ENCODE measurements at places on chromosomes 7 and 10.
A peak's percentile ranks its signal among the peaks of the same experiment; 100 is the strongest.

- H3K4me3 ChIP-seq, result no peak overlapping the region
- no peaks in the 10 kb centered on the region for H3K27me3 ChIP-seq
- H3K4me1 ChIP-seq, result no peaks in the 10 kb centered on the region
- H3K36me3 ChIP-seq, result no peaks in the 10 kb centered on the region
These were observed 42.3 kb upstream of the FOXI2 start for GRCh38 chr10:127694580-127695193.

GRCh38 chr10:113003052-113003451 lies 53.0 kb downstream of the TCF7L2 start:
- DNase-seq, result no peak
- no peak overlapping the region for H3K4me3 ChIP-seq
- no peak overlapping the region for H3K27ac ChIP-seq
- H3K36me3 ChIP-seq, result no peaks in the 10 kb centered on the region
- H3K27me3 ChIP-seq, result no peaks in the 10 kb centered on the region
- H3K4me1 ChIP-seq, result peaks cover 12% of the 10 kb centered on the region

GRCh38 chr10:124168581-124168980 lies 75.2 kb upstream of the CHST15 start:
- no peak overlapping the region for H3K27ac ChIP-seq
- H3K4me1 ChIP-seq, result no peaks in the 10 kb centered on the region
- no peaks in the 10 kb centered on the region for H3K27me3 ChIP-seq
- H3K4me3 ChIP-seq, result no peak overlapping the region
- no peak for DNase-seq
- H3K36me3 ChIP-seq, result no peaks in the 10 kb centered on the region

GRCh38 chr7:33687625-33688024 lies 217.7 kb upstream of the BMPER start:
- DNase-seq, result no peak
- H3K27me3 ChIP-seq, result no peaks in the 10 kb centered on the region
- no peaks in the 10 kb centered on the region for H3K4me1 ChIP-seq
- H3K36me3 ChIP-seq, result no peaks in the 10 kb centered on the region

DNA sequence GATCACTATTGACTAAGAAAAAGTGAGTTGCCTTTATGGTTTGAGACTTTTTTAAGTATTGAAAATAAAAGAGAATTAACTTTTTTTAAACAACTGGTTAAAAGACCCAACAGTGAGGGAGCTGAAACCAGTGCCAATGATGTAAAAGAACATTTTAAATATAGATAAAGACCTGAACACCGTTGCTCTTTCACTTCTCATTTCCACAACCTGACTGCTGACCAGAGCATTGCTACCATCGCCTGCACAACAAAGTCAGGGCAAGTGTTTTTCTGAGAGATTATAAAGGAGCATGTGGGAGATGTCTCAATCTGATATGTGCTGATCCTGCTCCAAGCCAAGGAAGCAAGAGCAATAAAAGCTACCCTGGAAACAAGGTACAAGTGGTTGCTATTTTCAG lies 34.7 kb downstream of the IMMP2L start:
- H3K27ac ChIP-seq, result no peak overlapping the region
- H3K4me3 ChIP-seq, result no peak overlapping the region
- no peaks in the 10 kb centered on the region for H3K27me3 ChIP-seq
- H3K36me3 ChIP-seq, result no peaks in the 10 kb centered on the region
- no peak for DNase-seq

- no peak overlapping the region for H3K4me3 ChIP-seq
- no peak overlapping the region for H3K27ac ChIP-seq
- no peaks in the 10 kb centered on the region for H3K4me1 ChIP-seq
- H3K27me3 ChIP-seq, result no peaks in the 10 kb centered on the region
- no peaks in the 10 kb centered on the region for H3K36me3 ChIP-seq
These were observed 267.8 kb upstream of the MYO3A start for GRCh38 chr10:25666276-25666675.

- no peak for DNase-seq
- no peaks in the 10 kb centered on the region for H3K36me3 ChIP-seq
- no peak overlapping the region for H3K4me3 ChIP-seq
These were observed 5.8 kb downstream of the LIPJ start for GRCh38 chr10:88592381-88592780.

DNA sequence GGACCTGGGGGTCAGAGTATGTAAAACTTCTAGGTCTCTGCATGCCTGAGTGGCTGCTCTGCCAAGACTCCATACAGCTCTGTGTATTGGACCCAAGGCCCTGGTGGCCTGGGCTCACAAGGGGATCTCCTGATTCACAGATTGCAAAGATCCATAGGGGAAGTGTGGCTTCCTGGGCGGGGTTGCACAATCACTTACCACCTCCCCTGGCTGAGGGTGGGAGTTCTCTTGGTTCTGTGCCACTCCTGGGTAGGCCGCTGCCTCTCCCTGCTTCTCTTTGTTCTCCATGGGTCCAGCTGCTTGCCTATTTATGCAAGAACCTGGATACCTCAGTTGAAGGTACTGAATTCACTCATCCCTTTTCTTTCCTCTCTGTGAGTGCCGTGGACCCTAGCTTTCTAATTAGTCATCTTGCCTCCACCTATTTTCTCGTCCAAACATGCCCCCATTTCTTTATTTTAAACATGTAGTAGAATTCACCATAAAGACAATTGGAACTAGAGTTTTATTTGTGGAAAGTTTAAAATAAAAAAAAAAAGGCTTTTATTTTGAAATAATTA lies 18.5 kb upstream of the AGR3 start:
- H3K36me3 ChIP-seq, result no peaks in the 10 kb centered on the region
- DNase-seq, result no peak
- no peaks in the 10 kb centered on the region for H3K4me1 ChIP-seq
- no peak overlapping the region for H3K4me3 ChIP-seq

DNA sequence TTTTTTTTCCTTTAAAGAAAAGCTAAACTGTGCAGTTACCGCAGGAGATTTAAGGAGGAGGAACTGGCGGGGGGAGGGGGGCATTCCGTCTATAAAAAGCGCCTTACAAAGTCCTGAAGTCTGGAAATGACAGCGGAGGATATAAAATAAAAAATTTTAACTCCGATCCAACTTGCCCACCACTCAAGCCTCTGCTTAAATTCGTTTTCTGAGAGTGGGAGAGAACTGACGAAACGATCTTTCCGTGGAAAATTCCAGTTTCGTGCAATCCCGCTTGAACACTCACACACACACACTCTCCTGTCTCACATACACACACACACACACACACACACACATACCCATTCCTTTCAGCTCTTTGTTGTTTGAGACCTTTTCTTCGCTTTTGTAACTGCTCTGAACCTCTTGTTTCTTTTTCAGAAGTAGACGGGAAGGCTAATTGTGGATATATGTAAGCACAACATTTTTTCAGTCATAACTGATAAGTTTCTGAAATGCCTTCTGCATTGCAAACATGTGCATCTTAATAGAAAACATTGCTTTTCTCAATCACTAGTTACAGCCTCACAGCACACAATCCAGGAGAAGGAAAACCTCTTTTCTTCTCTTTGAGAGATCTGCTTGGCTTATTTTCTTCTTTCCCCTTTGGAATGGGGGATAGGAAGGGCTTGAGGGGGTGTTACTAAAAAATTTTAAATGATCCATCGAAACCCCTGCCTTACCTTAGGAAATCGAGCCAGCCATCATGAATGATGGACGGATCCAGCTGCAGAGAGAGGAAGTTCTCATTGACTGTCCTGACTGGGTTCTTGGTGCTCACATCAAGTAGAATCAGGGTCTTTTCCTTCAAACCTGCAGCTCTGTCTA lies 628 bp downstream of the HPSE2 start:
- H3K27me3 ChIP-seq, result peaks cover 4% of the 10 kb centered on the region
- no peaks in the 10 kb centered on the region for H3K36me3 ChIP-seq
- no peaks in the 10 kb centered on the region for H3K4me1 ChIP-seq

- H3K4me1 ChIP-seq, result no peaks in the 10 kb centered on the region
- no peaks in the 10 kb centered on the region for H3K27me3 ChIP-seq
- H3K36me3 ChIP-seq, result no peaks in the 10 kb centered on the region
- no peak for DNase-seq
These were observed 67.4 kb upstream of the EXOC4 start for GRCh38 chr7:133185512-133185911.

- no peaks in the 10 kb centered on the region for H3K27me3 ChIP-seq
- H3K4me3 ChIP-seq, result no peak overlapping the region
- no peak for DNase-seq
- no peaks in the 10 kb centered on the region for H3K36me3 ChIP-seq
- no peaks in the 10 kb centered on the region for H3K4me1 ChIP-seq
These were observed 58.3 kb downstream of the IKZF1 start for GRCh38 chr7:50362712-50363282.

GRCh38 chr10:133460208-133460769 lies 6.5 kb downstream of the SCART1 start:
- no peak for DNase-seq
- no peak overlapping the region for H3K4me3 ChIP-seq
- H3K4me1 ChIP-seq, result no peaks in the 10 kb centered on the region
- H3K27ac ChIP-seq, result no peak overlapping the region
- H3K27me3 ChIP-seq, result no peaks in the 10 kb centered on the region
- H3K36me3 ChIP-seq, result no peaks in the 10 kb centered on the region

DNA sequence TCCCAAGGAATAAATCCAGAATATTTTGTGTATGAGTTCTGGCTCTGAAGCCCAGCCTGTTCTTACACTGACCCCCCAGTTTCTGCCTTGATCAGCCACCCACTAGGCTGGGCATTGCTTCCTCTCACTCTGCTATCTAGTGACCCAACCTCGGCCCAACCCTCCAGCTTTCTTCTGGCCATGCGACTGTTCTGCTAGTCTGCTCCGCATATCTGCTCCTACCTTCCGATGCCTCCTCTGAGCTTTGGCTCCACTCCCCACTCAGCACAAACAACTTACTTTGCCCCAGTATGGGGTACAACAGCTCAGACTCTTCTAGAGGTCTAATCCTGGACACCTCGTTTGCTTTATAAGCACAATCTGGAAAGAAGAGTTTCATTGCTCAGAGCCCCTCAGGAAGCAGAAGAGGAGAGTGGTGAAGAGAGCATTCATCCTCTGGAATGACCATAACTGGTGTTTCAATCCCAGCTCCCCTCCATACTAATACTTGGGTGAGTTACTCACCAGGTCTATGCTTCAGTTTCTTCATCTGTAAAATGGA lies 99.6 kb downstream of the NPSR1 start:
- no peak overlapping the region for H3K4me3 ChIP-seq
- H3K27me3 ChIP-seq, result no peaks in the 10 kb centered on the region
- no peak overlapping the region for H3K27ac ChIP-seq
- H3K36me3 ChIP-seq, result no peaks in the 10 kb centered on the region

DNA sequence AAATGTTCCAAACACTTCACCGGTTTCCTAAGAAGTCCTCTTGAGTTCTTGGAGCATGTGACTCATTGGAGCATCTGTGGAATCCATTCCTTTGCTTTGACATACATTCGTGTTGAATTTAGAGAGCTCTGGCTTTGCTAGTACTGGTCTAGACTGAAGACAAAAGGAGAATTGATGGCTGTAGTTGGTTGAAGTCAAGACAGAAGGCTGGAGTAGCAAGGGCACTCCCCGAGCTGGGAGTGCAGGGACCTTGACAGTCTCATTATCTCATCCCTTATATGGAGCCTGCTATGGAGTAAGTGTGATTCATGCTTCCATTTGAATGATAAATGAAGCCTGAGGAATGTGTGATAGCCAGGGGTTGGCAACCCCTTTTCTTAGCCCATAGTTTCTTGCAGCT lies 1249.1 kb downstream of the TYW1 start:
- H3K27me3 ChIP-seq, result no peaks in the 10 kb centered on the region
- no peaks in the 10 kb centered on the region for H3K36me3 ChIP-seq
- no peak overlapping the region for H3K27ac ChIP-seq
- H3K4me3 ChIP-seq, result no peak overlapping the region
- no peak for DNase-seq

GRCh38 chr7:94374721-94375566 lies 19.8 kb upstream of the COL1A2 start:
- no peaks in the 10 kb centered on the region for H3K4me1 ChIP-seq
- peak overlapping the region; percentile 89 for H3K27ac ChIP-seq
- H3K4me3 ChIP-seq, result peak overlapping the region; percentile 14
- peak; percentile 62 for DNase-seq
- H3K36me3 ChIP-seq, result no peaks in the 10 kb centered on the region
- no peaks in the 10 kb centered on the region for H3K27me3 ChIP-seq

DNA sequence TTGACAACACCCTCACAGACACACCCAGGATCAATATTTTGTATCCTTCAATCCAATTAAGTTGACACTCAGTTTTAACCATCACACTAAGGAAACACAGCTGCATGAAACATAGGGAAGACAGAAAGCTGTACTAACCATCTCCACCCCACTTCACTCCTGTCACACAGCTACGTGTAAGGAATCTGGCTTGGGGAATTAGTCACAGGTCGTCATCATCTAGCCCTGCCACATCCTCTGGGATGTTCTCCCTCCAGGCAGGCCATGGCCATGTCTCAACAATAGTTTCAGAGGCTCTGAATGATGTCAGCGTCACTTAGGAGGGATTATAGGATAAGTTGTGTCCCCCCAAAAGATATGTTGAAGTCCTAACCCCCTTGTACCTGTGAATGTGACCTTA lies 10.8 kb upstream of the SEMA3C start:
- H3K4me3 ChIP-seq, result no peak overlapping the region
- H3K27ac ChIP-seq, result no peak overlapping the region
- no peaks in the 10 kb centered on the region for H3K27me3 ChIP-seq
- no peaks in the 10 kb centered on the region for H3K4me1 ChIP-seq
- DNase-seq, result no peak

GRCh38 chr10:127983344-127984100 lies 76.6 kb downstream of the PTPRE start:
- H3K36me3 ChIP-seq, result no peaks in the 10 kb centered on the region
- no peaks in the 10 kb centered on the region for H3K4me1 ChIP-seq
- DNase-seq, result no peak
- no peak overlapping the region for H3K4me3 ChIP-seq

DNA sequence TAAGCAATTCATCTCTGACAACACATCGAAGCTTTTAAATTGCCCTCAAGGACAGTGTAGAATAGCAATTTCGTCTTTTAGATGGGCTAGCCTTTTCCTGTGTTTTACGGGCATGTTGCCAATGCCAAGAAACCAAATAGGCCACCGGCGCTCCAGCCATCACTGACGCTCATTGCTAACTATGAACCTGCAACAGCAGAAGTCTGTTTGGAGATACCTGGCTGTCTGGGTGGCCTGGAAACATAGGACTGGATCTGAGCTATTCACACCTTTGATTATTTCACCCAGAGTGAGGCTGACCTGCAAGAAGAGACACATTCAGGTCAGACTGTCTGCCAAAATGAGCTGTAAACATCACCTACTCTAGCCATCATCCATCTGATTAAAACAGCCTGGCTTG lies 12.0 kb downstream of the KPNA7 start:
- DNase-seq, result no peak
- no peaks in the 10 kb centered on the region for H3K4me1 ChIP-seq
- no peak overlapping the region for H3K27ac ChIP-seq
- no peaks in the 10 kb centered on the region for H3K36me3 ChIP-seq
- H3K27me3 ChIP-seq, result no peaks in the 10 kb centered on the region

DNA sequence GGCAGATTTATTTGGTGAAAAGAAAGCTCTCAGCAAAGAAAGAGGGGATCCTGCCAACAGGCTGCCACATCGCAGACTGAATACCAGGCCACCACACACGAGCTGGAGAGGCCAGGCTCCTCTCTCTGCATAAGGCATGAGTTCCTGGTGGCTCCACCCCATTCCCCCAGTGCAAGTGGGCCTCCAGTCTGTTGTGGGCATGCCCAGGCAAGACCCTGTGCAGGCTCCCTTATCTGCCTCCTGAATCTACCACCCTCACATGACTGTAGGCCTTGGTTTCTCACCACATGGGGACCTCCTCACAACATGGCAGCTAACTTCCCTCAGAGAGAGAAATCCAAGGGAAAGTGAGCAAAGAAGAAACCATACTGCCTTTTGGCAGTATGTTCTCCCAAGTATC lies 26.7 kb upstream of the CUL1 start:
- H3K4me3 ChIP-seq, result no peak overlapping the region
- no peak overlapping the region for H3K27ac ChIP-seq
- H3K27me3 ChIP-seq, result no peaks in the 10 kb centered on the region
- no peaks in the 10 kb centered on the region for H3K4me1 ChIP-seq
- no peak for DNase-seq

- no peaks in the 10 kb centered on the region for H3K27me3 ChIP-seq
- no peaks in the 10 kb centered on the region for H3K4me1 ChIP-seq
- DNase-seq, result peak; percentile 85
- H3K27ac ChIP-seq, result peak within 1 kb of the TSS; percentile 72
These were observed at the start of gene CLIP2 for GRCh38 chr7:74289018-74289658. TSS of gene CLIP2 (plus strand) at chr7:74289407. CDS start at chr7:74317547, 28,140 bp downstream.
